ENCODE measurements at places on chromosomes 16 and 17. TPM values are rescaled to one million over a fixed set of nuclear protein-coding genes. Genes with fewer than 3 reads are reported as not detected.

Gene KRTAP9-4
- total RNA-seq = not detected

Gene CASKIN2
- 6.5 TPM for total RNA-seq

Gene OTOP2
- total RNA-seq = not detected

Gene ATXN7L3
- total RNA-seq = 49.5 TPM

Gene IGFALS
- not detected for total RNA-seq

Gene CIITA
- not detected for total RNA-seq

Gene ZSCAN32
- 11.9 TPM for total RNA-seq

Gene OR3A3
- not detected for total RNA-seq

Gene HAS3
- total RNA-seq = 10.1 TPM

Gene ACSM5
- not detected for total RNA-seq

Gene ALOX12B
- total RNA-seq = not detected

Gene TVP23A
- not detected for total RNA-seq

Gene FNDC8
- not detected for total RNA-seq

Gene ZNF688
- total RNA-seq = 4.8 TPM

Gene CES3
- total RNA-seq = 0.89 TPM

Gene NOD2
- total RNA-seq = under 0.01 TPM

Gene CNTD1
- total RNA-seq = not detected

Gene TBC1D3I
- total RNA-seq = not detected

Gene SOST
- total RNA-seq = not detected

Gene CDH1
- total RNA-seq = 0.28 TPM

Gene DHRS7C
- not detected for total RNA-seq

Gene NGFR
- total RNA-seq = 0.28 TPM

Gene CLEC18B
- 3.9 TPM for total RNA-seq

Gene KRTAP3-2
- not detected for total RNA-seq

Gene TBX2
- total RNA-seq = 30.0 TPM

Gene GGA3
- 9.8 TPM for total RNA-seq

Gene GNGT2
- total RNA-seq = not detected

Gene LPO
- total RNA-seq = not detected

Gene YBX2
- not detected for total RNA-seq

Gene NPTX1
- total RNA-seq = 10.4 TPM
